Stimulated activated CD8-positive, alpha-beta memory T cell treated with anti-CD3 and anti-CD28 coated beads, Interleukin-7, amount 100 ng/mL, for 1 hour (primary cell): ENCODE measurements at places on chromosomes 6 and 20.

DNA sequence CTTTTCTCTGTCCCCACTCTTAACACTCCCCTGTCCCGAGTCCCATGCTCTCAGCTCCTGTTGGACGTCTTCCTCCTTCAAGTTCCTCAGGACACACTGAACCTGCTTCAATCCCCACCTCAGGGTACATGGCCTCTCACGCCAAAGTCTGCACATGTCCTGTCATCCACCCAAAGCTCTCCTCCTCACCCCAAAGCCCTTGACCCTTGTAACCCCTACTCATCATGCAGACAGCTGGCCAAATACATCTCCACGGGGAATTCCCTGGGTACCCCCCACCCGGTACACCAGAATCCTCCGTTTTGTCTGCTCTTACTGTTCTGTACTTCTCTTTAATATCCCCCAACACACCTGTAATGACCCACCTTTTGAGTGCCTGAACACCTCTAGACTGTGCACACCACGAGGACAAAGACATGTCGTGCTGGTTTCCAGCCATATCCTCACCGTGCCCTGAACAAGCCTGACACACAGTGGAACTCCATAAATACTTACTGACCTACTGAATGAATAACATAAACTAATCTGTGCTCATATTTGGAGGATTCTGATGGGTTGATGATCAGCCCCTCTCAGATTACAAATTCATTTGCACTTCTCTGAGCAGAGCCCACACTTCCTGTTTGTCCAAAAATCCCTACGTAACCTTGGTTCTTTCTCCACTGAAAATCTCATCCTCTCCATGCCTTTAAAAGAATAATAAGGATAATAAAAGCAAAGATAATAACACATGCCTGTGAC is 66.8 kb upstream of the EYA2 start:
- no peak for DNase-seq

DNA sequence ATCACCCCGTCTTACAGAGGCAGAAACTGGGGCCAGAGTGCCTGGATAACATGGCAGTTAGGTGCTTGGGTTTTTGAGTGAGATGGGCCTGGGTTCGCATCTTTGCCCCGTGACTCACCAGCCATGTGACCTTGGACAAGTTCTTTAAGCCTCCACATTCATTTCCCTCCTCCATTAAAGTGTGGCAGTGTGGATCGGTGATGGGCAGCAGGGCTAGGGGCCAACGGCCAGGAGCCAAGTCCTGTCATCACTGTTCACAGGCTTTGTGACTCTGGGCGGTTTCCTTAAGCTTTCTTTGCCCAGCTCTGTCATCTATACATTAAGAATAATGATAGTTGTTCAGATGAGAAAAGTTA is 85.5 kb upstream of the PMEPA1 start:
- DNase-seq: no peak

- DNase-seq: no peak
Observed at GRCh38 chr6:20317430-20317829, 84.2 kb upstream of the E2F3 start.

DNA sequence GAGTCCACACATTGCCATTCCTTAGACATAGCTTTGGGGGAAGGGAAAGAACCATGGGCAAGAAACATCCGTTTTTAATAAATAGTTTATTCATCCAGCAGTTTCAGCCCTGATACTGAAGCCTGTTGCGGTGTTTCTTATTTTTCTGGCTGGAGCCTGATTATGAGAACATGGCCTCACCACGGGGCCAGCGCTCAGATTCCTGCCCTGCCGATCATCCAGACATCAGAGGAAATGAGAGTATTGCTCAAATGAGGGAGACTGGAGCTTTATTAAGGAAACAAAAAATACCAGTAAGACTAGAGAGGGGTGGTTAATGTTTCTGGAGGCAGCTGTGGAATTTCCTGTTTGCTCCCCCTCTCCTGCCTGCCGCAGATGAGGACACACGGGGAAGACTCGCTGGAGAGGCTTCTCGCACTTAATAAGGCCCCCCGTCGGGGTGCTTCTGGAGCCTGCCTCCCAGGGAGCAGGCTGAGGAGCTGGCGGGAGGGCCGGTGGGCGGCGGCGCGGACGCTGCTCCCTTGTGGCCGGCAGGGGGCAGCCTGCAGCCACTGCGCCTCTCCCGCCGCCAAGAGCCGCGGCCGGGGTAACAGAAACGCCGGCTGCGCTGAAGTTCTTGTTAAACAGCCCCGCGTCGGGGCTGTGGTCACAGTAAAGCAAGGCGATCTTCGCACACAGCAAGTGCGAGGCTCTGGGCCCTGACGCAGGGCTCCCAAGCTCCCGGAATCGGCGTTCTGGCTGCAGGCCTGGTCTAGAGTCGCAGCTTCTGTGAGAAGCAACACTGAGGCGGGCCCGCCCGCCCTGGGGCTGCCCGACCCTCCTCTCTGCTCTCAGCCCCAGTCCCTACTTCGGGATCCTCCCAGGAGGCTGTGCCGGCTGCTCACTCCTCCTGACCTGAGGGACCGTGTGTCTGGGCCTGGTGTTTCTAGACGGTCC is 17.5 kb downstream of the LEMD2 start:
- DNase-seq: peak; percentile 31

DNA sequence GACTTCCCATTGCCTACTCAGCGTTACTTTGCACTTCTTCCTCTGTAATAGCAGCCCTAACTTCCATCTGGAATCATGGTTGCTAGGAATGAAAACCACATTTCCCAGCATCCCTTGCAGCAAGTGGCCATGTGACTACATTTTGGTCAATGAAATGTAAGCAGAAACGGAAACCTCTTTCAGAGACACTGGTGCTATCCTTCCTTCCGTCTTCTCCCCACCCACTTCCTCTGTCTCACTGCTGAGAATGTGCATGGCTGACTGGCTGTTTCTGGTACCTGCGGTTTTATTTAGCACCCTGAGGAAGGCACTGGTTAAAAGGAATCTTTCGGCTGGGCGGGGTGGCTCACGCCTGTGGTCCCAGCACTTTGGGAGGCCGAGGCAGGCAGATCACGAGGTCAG is 107.4 kb downstream of the SCML4 start:
- peak; percentile 56 for DNase-seq
